Stimulated activated CD8-positive, alpha-beta memory T cell treated with anti-CD3 and anti-CD28 coated beads, Interleukin-7, amount 100 ng/mL, for 1 hour (primary cell): ENCODE measurements at places on chromosomes 5 and 9.

- no peak for DNase-seq
Observed at GRCh38 chr9:123658792-123659191, 271.1 kb downstream of the DENND1A start.

DNA sequence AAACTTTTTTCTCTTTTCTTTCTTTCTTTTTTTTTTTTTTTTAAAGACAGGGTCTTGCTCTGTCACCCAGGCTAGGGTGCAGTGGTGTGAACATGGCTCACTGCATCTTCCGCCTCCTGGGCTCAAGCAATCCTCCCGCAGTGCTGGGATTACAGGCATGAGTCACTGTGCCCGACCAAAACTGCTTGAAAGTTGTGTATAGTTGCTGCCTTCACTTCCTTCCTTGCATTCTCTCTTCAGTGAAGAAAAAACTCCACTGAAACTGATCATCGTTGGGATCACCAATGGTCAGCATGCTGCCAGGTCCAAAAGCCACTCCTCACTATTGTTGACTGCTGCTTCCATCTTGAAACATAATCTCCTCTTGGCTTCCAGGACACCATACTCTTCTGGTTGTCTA, 66.6 kb upstream of the CTNNA1 start:
- no peak for DNase-seq

DNA sequence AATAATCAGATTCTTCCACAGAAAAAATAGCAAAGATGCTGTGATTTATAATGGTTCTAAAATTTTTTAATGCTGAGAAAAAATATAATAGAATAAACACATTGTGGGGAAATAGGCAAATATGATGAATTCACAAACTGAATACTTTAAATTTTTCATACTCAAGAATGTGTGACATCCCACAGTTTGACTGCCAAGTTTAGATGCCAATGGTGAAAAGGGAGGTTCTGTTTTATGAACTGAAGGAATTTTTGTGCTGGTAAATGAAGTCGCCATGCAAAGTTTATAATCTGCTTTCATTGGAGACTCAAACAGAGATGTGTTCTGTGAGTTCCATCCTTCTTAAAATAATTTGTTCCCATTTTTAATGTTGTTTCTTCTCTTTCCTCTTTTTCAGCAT, 367.5 kb upstream of the ADAMTS16 start:
- no peak for DNase-seq

- no peak for DNase-seq
Observed at GRCh38 chr5:142057697-142058056, 44.9 kb upstream of the GNPDA1 start.

- no peak for DNase-seq
Observed at GRCh38 chr5:115430374-115430773, 114.2 kb downstream of the FEM1C start.

DNA sequence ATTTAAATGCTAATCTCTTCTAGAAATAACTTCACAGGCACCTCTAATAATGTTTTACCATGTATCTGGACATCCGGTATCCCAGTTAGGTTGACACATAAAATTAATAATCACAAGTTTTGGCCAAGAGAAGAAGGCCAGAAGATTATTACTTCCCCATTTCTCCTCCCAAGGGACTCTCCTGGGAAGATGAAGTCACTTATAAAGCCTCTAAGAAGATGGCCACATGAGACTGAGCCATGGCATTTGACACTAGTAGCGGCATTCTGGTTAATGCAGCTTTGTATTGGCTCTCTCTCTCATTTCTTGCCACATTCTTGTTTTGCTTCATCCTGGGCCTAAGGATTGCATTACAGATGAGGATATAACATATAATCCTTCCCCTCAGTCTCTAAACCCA, 34.5 kb upstream of the RASA1 start:
- DNase-seq, result no peak

- DNase-seq, result no peak
Observed at GRCh38 chr9:30673132-30673531, 1711.3 kb upstream of the ACO1 start.

- no peak for DNase-seq
Observed at GRCh38 chr9:106467113-106467864, 395.7 kb upstream of the ZNF462 start.

- DNase-seq, result no peak
Observed at GRCh38 chr5:169631360-169631759, 5.7 kb upstream of the DOCK2 start.

DNA sequence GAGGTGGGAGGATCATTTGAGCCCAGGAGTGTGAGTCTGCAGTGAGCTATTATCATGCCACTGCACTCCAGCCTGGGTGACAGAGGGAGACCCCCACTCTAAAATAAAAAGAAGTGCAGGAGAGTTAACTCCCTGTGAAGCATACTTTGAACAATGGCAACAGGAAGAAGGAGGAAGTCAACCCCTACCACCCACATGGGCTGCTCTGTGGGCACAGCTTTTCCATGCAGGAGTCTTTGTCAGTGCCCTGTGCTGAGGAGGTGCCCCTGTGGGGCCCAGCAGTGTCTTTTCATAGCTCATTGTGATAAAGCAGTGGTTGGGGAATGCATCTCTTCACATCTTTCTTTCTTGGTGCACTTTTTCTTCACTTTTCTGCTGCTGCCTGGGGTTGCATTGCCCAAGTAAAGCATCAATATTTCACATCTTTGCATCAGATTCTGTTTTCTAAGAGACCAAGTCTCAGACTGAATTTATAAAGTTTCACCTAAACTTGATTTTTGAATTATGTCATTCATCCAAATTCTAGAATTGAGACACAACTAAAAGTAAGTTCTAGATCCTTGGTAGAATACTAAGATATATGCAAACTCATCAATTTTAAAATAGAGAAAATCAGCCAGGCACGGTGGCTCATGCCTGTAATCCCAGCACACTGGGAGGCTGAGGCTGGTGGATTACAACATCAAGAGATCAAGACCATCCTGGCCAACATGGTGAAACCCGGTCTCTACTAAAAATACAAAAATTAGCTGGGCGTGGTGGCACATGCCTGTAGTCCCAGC, 316.6 kb downstream of the DNAH5 start:
- no peak for DNase-seq

DNA sequence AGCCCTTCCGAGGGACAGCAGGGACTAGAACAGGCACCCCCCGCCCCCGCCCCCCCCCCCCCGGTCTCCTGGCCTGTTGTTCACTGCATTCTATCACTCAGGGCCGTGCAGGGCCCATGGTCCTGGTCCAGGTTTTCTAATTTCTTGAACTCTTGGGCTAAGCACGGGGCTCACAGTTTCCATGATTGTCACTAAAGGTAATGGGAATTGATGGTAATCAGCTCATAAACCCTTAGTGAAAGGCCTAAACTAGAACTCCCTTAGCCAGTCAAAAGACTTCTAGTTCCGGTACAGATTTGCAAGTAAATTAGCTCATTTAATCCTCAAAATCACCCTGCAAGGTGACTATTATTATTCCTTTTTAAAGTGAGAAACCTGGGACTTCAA, 14.7 kb upstream of the PWWP2A start:
- DNase-seq, result no peak

DNA sequence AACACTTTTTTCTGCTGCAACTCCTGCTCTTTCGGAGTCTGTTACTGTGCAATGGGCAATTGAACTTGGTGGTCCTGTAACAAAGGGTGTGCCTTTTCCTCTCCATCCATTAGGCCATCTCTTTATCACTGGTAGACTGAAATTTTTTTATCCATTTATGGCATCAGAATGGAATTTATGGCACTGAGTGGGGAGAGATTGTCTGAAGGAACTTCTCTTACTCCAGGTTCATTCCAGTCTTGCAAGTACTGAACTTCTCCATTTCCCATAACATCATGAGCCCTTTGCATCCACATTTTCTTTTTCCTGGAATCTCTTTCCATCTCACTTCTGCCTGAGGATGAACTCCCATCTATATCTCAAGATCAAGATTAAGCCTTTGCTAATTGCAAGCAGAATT, 10.0 kb downstream of the SLC46A2 start:
- DNase-seq, result no peak

GRCh38 chr9:91119142-91119541, 242.6 kb downstream of the AUH start:
- DNase-seq, result no peak

- no peak for DNase-seq
Observed at GRCh38 chr5:55577353-55578060, 42.7 kb upstream of the PLPP1 start.

DNA sequence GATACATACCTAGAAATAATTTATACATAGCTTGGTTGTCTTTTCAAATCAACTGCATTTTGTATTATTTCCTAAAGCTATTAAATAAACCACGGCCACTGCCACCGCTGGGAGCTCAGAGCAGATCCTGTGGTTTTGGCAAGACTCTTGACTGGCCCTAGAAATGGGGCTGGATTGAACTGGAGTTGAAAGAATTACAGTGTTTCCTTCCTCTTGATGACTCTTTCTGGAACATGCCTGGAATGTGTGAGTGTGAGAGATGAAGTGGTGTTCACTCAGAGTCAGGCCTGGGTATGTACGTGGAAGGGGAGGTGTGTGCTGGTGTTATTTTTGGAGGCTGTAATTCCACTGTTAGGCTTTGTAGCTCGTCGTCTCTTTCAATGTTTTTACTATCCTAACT, 45.9 kb downstream of the TEK start:
- no peak for DNase-seq

GRCh38 chr5:37002176-37002751, 125.7 kb downstream of the NIPBL start:
- no peak for DNase-seq

DNA sequence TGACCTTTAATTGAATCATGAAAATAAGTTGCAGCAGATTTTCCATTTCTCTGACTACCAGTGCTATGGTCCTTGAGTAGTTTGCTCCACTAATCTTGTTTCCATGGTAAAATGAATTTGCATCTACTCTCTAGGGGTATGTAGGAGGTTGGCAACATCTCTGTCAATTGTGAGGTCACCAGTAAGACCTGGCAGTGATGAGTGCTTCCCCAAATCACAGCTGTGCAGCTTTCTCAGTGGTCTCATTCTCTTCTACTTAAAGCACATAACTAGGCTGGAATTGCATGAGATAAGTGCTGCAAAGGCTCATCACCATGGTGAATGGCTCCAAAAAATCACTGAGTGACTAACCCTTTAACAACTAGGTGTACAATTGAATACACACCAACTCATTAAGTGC, 36.3 kb downstream of the ADAMTS19 start:
- no peak for DNase-seq

DNA sequence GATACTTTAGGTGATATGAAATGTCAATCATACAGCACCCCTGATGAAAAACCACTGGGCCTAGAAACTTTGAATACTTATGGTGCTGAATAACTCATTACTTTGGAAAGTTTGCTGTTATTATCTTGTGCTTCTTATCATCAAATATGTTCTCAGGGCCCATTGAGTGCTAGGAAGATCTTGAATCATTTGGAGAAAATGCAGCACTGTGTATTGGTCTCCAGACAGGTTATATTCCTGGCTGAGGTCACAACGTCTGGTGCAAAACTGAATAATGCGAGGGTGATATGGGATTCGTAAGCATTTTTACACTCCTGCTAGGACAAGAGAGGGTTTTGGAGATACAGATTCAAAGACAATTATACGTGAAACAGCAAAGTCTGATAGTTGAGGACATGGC, 249.4 kb upstream of the TNC start:
- no peak for DNase-seq

DNA sequence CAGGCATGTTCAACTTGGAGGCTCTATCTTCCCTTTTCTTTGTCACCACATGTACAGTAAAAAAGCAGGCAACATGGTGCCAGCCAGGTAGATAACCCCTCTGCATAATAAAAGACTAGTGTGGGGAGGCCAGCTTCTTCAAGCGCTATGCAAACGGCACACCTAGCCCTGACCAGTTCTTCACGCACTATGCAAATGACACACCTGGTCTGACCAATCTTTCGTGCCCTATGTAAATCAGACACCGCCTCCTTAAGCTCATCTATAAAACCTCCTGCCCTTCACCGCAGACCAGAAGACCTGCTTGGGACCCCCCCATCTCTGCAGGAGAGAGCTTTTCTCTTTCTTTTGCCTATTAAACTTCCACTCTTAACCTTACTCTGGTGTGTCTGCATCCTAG, 28.1 kb upstream of the UGCG start:
- no peak for DNase-seq

DNA sequence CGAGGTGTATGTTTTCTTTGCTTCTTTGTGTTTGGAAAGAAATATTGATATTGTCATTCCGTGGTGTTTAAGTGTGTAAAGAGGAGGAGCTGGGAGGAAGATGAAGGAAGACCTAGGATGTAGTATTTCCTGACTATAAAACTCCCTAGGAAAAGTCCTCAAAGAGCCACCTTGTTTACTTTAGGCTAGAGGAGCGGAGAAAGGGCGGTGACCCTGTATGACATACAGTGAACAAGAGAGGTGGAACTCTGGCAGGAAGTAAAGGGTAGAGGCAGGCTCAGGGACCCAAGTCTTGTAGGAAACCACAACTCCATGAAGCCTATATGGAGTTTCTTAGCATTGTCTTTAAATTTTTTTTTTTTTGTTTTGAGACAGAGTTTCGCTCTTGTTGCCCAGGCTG, 303.9 kb downstream of the DOCK8 start:
- no peak for DNase-seq

- no peak for DNase-seq
Observed at GRCh38 chr9:90307167-90307833, 335.3 kb downstream of the DIRAS2 start.

DNA sequence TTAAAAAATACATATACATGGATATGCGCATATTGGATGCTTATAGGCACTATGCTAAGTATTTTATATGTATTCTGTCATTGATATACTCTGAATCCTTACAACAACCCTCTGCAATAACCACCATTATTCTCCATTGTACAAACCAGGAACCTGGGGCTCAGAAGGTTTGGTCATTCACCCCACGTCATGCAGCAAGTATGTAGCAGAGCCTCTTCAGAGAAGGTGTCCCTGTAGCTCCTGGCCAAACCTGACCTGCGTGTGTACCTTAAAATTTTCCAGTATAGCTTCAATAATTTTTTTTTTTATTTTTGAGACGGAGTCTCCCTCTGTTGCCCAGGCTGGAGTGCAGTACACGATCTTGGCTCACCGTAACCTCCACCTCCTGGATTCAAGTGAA, 51.9 kb downstream of the MFAP3 start:
- no peak for DNase-seq

DNA sequence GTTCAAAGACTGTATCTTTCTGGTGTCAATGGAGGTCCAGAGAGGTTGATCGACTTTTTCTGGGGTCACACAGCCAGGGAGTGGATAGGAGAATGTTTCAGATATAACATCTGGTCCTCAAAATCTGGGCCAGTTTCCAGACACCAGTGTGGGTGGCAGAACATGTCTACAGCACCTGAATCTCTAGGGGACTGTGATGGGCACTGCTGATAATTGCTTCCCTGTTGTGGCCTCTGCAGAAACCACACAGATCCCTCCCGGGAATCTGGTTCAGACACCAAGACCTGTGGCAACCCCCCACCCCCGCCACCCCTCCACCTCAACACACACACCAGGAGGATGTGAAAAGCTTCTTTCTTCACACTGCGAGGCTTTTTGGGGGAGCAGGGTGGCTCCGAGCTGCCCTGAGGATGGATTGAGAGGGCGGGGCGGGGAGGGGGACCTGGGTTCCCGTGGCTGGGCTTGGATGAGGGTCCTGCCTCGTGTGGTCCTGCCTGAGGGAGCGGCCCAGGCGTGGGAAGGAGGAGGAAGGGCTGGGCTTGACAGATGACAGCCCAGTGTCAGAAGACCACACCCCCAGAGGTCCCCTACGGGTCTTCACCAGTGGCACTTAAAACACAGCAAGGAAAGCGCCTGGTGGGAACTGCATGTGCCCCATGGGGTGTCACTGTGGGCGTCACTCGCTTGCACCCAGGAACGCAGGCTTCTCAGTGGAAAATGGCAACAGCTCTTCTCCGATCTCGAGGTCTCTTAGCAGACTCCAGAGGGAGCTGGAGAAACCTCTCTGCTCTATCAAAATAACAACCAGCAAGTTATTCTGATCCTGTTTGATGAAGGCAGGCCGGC, 55.2 kb downstream of the TRIP13 start:
- no peak for DNase-seq

- DNase-seq, result no peak
Observed at GRCh38 chr9:71628247-71628646, 140.1 kb downstream of the CEMIP2 start.
